ENCODE measurements at places on chromosomes 7 and 10. TPM values are rescaled to one million over a fixed set of nuclear protein-coding genes. Genes with fewer than 3 reads are reported as not detected.

- no peaks in the 10 kb centered on the region for H3K36me3 ChIP-seq
- no peak overlapping the region for H3K27ac ChIP-seq
- no peak overlapping the region for H3K4me3 ChIP-seq
- H3K4me1 ChIP-seq: peaks cover 11% of the 10 kb centered on the region
- no peak for DNase-seq
Observed at GRCh38 chr10:17409170-17409733, 45.1 kb downstream of the ST8SIA6 start.

DNA sequence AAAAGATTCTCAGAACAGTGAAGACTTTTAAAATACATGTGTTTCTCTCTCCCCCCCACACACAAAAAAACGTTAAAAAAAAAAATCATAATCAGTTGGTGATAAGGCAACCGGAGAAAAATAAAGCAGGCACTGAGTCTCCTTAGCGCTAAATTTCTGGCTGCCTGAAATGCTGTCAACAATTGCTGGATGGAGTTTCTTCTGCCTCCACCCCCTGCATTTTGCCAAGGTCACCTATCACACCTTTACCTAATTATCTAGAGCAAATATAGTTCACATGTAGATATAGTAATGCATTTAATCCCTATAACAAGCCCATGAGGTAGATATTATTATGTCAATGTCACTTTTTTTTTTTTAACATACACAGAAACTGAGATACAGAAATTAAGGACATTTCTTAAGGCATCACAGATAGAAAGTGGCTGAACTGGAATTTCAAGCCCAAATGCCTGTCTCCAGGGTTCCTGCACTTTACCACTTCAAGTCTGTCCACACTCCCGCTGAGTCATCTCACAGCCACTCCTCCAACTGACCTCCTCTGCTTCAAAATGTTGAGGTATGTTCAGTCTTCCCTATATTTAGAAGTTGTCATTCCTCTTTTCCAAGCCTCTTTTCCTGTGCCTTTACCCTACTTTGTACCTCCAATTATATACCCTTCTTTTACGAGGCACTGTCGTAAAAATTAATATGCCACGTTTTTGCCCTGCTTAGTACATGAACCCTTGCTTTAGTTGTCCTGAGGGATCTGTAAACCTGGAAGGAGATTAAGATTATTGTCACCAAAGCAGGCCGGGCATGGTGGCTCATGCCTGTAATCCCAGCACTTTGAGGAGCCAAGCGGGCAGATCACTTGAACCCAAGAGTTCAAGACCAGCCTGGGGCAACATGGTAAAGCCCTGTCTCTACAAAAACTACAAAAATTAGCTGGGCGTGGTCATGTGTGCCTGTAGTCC, 72.8 kb upstream of the MPP7 start:
- H3K4me3 ChIP-seq: no peak overlapping the region
- no peak overlapping the region for H3K27ac ChIP-seq
- no peak for DNase-seq
- no peaks in the 10 kb centered on the region for H3K27me3 ChIP-seq
- no peaks in the 10 kb centered on the region for H3K4me1 ChIP-seq
- H3K36me3 ChIP-seq: no peaks in the 10 kb centered on the region

DNA sequence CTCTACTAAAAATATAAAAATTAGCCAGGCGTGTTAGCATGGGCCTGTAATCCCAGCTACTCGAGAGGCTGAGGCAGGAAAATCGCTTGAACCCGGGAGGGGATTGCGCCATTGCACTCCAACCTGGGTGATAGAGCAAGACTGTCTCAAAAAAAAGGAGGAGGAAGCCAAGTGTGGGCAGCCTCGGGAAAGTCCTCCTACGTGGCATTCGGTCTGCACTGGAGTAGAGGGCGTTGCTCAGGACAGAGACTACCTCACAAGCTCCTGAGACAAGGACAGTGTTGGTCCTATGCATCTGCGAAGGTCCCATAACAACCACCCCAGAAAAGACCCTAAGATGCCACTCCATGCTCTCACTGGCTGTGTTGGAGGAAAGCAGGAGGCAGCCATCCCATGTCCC, 10.0 kb upstream of the SERPINE1 start:
- H3K27me3 ChIP-seq: peaks cover 2% of the 10 kb centered on the region
- DNase-seq: no peak
- no peak overlapping the region for H3K4me3 ChIP-seq
- H3K36me3 ChIP-seq: no peaks in the 10 kb centered on the region
- no peak overlapping the region for H3K27ac ChIP-seq

- peaks cover 23% of the 10 kb centered on the region for H3K4me1 ChIP-seq
- H3K27me3 ChIP-seq: no peaks in the 10 kb centered on the region
- no peak overlapping the region for H3K4me3 ChIP-seq
- DNase-seq: no peak
Observed at GRCh38 chr10:50574305-50574704, 49.5 kb downstream of the SGMS1 start.

The HOXA7 gene
- not detected for total RNA-seq

Measured in endothelial cell (in vitro differentiated cells).